ENCODE measurements at places on chromosomes 12 and 14.

- H3K4me3 ChIP-seq = no peak overlapping the region
- H3K36me3 ChIP-seq = peaks cover 2% of the 10 kb centered on the region
- H3K27ac ChIP-seq = no peak overlapping the region
- no peaks in the 10 kb centered on the region for H3K27me3 ChIP-seq
- DNase-seq = peak; percentile 86
- H3K4me1 ChIP-seq = peaks cover 2% of the 10 kb centered on the region
Observed at GRCh38 chr12:108803428-108804105, 53.8 kb downstream of the SSH1 start.

- no peaks in the 10 kb centered on the region for H3K36me3 ChIP-seq
- no peaks in the 10 kb centered on the region for H3K27me3 ChIP-seq
- peaks cover 9% of the 10 kb centered on the region for H3K4me1 ChIP-seq
- no peak for DNase-seq
- H3K4me3 ChIP-seq = no peak overlapping the region
Observed at GRCh38 chr12:93702707-93703315, 25.6 kb downstream of the CRADD start.

GRCh38 chr12:203462-204260 lies 10.3 kb downstream of the SLC6A12 start:
- H3K4me1 ChIP-seq = peaks cover 2% of the 10 kb centered on the region
- DNase-seq = no peak
- H3K4me3 ChIP-seq = peak overlapping the region; percentile 12

DNA sequence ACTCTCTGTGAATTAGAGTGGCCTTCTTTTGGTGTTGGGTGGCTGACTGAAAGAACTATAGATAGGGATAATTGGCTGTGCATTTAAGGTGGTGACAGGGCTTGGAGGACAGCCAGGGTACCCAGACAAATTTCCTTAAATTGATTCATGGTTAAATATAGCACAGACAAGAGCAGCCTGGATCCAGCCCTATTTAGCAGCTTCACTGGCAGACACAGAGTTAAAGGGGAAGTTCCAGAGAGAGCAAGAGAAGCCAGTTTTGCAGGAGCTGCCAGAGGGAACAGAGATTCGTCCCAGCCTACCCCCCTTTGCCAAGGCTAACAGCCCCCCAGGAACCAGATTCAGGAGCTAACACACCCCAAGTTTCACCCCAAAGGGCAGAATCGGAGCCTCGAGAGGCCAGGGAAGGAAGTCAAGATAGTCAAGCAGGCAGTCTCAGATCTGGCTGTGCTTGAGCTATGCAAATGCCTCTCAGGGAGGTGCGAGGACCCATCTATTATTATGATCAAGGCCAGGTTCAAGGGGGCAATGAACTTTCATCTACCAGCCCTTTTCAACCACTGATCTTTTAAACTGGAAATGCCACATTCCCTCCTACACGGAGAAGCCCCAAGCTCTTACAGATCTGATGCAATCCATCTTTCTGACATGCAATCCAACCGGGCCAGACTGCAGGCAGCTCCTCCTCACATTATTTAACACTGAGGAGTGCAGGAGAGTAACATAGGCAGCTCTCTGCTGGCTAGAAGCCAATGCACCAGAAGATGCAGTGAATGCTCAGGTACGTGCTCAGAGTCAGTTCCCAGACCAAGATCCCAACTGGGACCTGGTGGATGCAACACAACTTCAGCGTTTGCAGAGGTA lies 58.2 kb downstream of the DHRS2 start:
- H3K4me3 ChIP-seq = no peak overlapping the region
- DNase-seq = peak; percentile 95
- H3K27me3 ChIP-seq = no peaks in the 10 kb centered on the region

DNA sequence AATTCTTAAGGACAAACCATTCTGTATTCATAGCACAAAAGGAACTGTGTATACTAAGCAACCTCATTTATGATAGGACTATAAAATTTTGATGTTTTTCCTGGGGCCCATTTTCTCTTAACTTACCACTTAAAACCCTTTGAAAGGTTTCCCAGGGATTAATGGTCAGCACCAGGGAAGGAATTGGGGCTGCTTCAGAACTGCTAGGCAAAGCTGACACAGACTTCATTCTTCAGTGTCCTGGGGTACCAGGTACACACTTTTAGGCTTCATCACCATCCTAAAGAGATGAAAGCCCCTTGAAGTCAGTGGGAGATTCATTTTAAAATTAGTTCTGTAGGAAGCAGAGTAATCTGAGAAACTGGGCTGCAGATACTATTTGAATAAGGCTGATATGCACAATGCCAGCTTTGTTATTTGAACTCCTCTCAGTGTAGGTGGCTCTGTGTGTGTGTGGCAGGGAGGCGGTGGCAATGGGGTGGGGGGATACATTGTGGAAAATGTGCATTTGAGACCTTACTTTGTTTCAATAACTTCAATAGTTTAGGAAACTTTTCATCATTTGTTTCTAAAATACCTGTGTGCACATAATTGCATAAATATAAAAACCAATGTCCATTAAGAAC lies 329.3 kb upstream of the DCN start:
- DNase-seq = no peak
- no peaks in the 10 kb centered on the region for H3K27me3 ChIP-seq
- H3K36me3 ChIP-seq = no peaks in the 10 kb centered on the region

DNA sequence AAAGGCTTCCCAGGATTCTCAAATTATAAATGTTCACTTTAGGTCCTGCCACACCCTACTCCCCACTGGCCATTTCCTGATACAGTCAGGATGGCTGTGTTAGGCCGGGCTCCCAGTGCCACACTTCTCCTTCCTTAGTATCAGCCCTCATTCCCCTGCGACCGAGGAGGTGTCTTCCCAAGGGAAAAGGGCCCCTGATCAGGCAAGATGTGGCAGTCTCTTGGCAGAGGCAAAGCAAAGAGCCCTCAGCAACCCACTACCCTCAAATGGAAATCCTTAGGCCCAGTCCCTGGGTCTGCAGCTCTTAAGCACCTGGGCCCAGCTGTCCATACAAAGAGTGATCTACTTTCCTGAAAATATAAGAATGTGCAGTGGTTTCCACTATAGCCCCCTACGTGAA lies 96.5 kb upstream of the VASH1 start:
- no peaks in the 10 kb centered on the region for H3K36me3 ChIP-seq
- no peak overlapping the region for H3K27ac ChIP-seq
- no peaks in the 10 kb centered on the region for H3K27me3 ChIP-seq
- no peak for DNase-seq

DNA sequence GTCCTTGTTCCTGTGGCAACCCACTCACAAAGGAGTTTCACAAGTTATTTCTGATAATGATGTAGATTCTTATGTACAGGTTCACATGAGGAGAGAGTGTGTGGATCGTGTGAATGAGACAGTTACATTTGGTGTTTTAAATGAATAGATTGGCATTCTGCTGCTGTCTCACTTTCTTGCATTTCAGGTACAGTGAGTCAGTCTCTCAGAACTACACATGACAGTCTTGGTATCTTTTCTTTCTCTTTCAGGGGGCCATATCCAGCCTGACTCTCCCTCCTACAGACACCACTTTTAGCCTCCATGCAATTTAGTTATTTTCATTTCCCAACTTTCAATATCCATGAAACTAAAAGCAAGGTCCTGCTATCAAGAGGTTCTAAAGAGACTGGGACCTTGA lies 19.9 kb upstream of the TMTC2 start:
- no peak overlapping the region for H3K4me3 ChIP-seq
- no peak for DNase-seq
- no peaks in the 10 kb centered on the region for H3K4me1 ChIP-seq
- H3K27ac ChIP-seq = no peak overlapping the region
- no peaks in the 10 kb centered on the region for H3K27me3 ChIP-seq

GRCh38 chr12:32265456-32265855 lies 133.9 kb upstream of the FGD4 start:
- no peak for DNase-seq
- no peaks in the 10 kb centered on the region for H3K36me3 ChIP-seq
- no peak overlapping the region for H3K27ac ChIP-seq
- H3K27me3 ChIP-seq = no peaks in the 10 kb centered on the region
- H3K4me3 ChIP-seq = no peak overlapping the region

GRCh38 chr12:88960213-88960878 lies 380.1 kb upstream of the KITLG start:
- H3K4me1 ChIP-seq = no peaks in the 10 kb centered on the region
- H3K27me3 ChIP-seq = no peaks in the 10 kb centered on the region
- DNase-seq = no peak
- H3K36me3 ChIP-seq = no peaks in the 10 kb centered on the region
- no peak overlapping the region for H3K27ac ChIP-seq

GRCh38 chr12:9604287-9604686 lies 3.4 kb downstream of the KLRB1 start:
- H3K27me3 ChIP-seq = no peaks in the 10 kb centered on the region
- H3K27ac ChIP-seq = no peak overlapping the region

GRCh38 chr12:89801284-89801683 lies 92.6 kb upstream of the ATP2B1 start:
- no peaks in the 10 kb centered on the region for H3K27me3 ChIP-seq
- no peak overlapping the region for H3K4me3 ChIP-seq
- H3K4me1 ChIP-seq = no peaks in the 10 kb centered on the region
- H3K36me3 ChIP-seq = no peaks in the 10 kb centered on the region

DNA sequence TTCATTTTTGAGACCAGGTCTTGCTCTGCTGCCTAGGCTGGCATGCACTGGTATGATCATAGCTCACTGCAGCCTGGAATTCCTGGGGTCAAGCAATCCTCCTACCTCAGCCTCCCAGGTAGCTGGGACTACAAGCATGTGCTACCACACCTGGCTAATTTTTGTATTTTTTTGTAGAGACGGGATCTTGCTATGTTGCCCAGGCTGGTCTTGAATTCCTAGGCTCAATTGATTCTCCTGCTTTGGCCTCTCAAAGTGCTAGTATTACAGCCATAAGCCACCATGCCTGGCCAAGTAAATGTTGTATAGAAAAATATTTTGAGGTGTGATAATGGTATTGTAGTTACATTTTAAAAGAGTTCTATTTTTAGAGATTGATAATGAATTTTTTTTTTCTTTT lies 12.6 kb downstream of the BIN2 start:
- H3K27ac ChIP-seq = no peak overlapping the region
- no peaks in the 10 kb centered on the region for H3K27me3 ChIP-seq
- no peak for DNase-seq
- no peak overlapping the region for H3K4me3 ChIP-seq

GRCh38 chr12:58584880-58585279 lies 335.4 kb downstream of the LRIG3 start:
- no peak overlapping the region for H3K27ac ChIP-seq
- H3K27me3 ChIP-seq = peaks cover 2% of the 10 kb centered on the region
- no peaks in the 10 kb centered on the region for H3K4me1 ChIP-seq
- DNase-seq = no peak
- no peaks in the 10 kb centered on the region for H3K36me3 ChIP-seq

DNA sequence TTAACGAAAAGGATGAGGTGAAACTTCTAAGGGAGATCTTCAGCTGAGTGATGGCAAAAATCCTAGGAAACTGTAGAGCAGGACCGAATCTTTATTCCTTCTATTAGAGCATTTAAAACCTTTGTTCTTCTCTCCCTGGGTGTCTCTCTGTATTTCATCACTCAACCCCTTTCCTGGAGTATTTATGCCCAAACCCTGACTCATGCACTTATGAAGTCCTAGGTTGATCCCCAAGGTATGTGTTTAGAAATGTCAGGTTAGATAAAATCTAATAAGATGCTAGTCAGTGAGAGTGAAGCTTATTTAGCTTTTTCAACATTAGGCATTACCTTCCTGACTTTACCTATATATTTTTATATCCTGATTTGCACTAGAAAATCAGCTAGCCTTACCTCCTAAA lies 239.8 kb upstream of the NPAS3 start:
- DNase-seq = peak; percentile 31
- no peak overlapping the region for H3K4me3 ChIP-seq
- H3K36me3 ChIP-seq = no peaks in the 10 kb centered on the region
- H3K4me1 ChIP-seq = no peaks in the 10 kb centered on the region
- no peaks in the 10 kb centered on the region for H3K27me3 ChIP-seq
- H3K27ac ChIP-seq = no peak overlapping the region

GRCh38 chr12:115227137-115227615 lies 543.2 kb upstream of the TBX3 start:
- DNase-seq = peak; percentile 87
- no peaks in the 10 kb centered on the region for H3K36me3 ChIP-seq
- no peak overlapping the region for H3K27ac ChIP-seq
- no peak overlapping the region for H3K4me3 ChIP-seq
- no peaks in the 10 kb centered on the region for H3K27me3 ChIP-seq

DNA sequence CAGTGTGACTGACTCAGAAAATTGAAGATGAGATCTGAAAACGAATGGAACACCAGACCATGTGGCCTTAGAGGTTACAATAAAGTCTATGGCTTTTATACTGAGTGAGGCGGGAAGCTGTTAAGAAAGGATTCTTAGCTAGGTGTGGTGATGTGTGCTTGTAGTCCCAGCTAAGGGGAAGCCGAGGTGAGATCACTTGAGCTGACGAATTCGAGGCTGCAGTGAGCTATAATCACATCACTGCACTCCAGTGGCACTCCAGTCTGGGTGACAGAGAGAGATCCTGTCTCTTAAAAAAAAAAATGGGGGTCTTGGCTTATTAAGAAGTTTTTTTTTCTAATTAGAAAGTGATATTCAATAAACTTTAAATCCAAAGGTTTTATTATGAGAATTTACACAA lies 678.6 kb downstream of the TMTC2 start:
- H3K4me3 ChIP-seq = no peak overlapping the region
- peak; percentile 10 for DNase-seq
- H3K27ac ChIP-seq = no peak overlapping the region

GRCh38 chr12:109881752-109882151 lies 1.4 kb upstream of the GLTP start:
- no peak overlapping the region for H3K4me3 ChIP-seq
- peaks cover 20% of the 10 kb centered on the region for H3K4me1 ChIP-seq
- DNase-seq = peak; percentile 21
- peak overlapping the region; percentile 79 for H3K27ac ChIP-seq
- H3K27me3 ChIP-seq = no peaks in the 10 kb centered on the region

DNA sequence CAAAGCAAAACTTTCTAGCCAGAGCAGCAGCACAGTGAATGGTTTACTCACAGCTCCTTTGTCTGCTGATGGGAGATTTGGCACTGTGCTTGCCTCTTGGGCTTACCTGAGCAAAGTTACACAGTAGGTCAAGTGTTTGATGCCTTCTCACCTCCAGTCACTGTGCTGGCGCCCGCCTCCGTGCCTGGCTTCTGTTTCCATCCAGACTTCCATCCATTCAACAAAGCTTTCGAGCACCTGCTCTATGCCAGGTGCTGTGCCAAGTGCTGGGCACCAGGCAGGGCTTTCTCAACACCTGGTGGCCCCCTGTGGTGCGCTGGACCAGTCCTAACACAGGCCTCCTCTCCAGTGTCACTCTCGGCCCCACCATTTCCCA lies 199.2 kb upstream of the EEA1 start:
- H3K27me3 ChIP-seq = no peaks in the 10 kb centered on the region
- no peak for DNase-seq
- H3K4me1 ChIP-seq = no peaks in the 10 kb centered on the region

- H3K27me3 ChIP-seq = no peaks in the 10 kb centered on the region
- no peak overlapping the region for H3K27ac ChIP-seq
- H3K36me3 ChIP-seq = no peaks in the 10 kb centered on the region
- DNase-seq = no peak
- H3K4me1 ChIP-seq = peaks cover 8% of the 10 kb centered on the region
Observed at GRCh38 chr14:77092676-77093075, 5.4 kb upstream of the CIPC start.

- H3K4me3 ChIP-seq = no peak overlapping the region
- DNase-seq = peak; percentile 84
- H3K27me3 ChIP-seq = no peaks in the 10 kb centered on the region
- peaks cover under 1% of the 10 kb centered on the region for H3K36me3 ChIP-seq
- H3K4me1 ChIP-seq = peaks cover 5% of the 10 kb centered on the region
Observed at GRCh38 chr12:103771466-103771865, 69.6 kb downstream of the NT5DC3 start.

Measured in mesendoderm (in vitro differentiated cells).